A549 treated with GW870086 at 1 μM for 4 hours (cell line): ENCODE measurements at places on chromosomes 6 and 20. TPM values are rescaled to one million over a fixed set of nuclear protein-coding genes. Genes with fewer than 3 reads are reported as not detected.

Gene C20orf144
- 0.07 to 0.19 TPM (median 0.11 TPM) in 4 of 5 replicates, not detected in the other for total RNA-seq

Gene CCDC170
- total RNA-seq: 0.07 to 0.17 TPM (median 0.13 TPM) in 4 of 5 replicates, not detected in the other

Gene IL20RA
- total RNA-seq: 0.03 to 0.06 TPM in 2 of 5 replicates, not detected in the others

Gene HS3ST5
- not detected in 5 replicates for total RNA-seq

Gene CFAP206
- total RNA-seq: 0.40 to 0.73 TPM (median 0.46 TPM) in 5 replicates

Gene SYNDIG1
- total RNA-seq: 1.4 to 2.8 TPM (median 2.1 TPM) in 5 replicates

Gene KIF6
- 0.09 to 0.50 TPM (median 0.17 TPM) in 5 replicates for total RNA-seq

Gene ZBTB12
- total RNA-seq: 3.1 to 4.0 TPM (median 3.5 TPM) in 5 replicates

Gene SLC17A1
- total RNA-seq: 0.12 TPM in 1 of 5 replicates, not detected in the others

Gene C6orf120
- total RNA-seq: 8.2 to 14.8 TPM (median 12.9 TPM) in 5 replicates

Gene MGME1
- total RNA-seq: 38.5 to 45.1 TPM (median 41.4 TPM) in 5 replicates

Gene DZANK1
- total RNA-seq: 2.7 to 3.0 TPM (median 2.9 TPM) in 5 replicates

Gene ESR1
- 0.02 TPM in 1 of 5 replicates, not detected in the others for total RNA-seq

Gene SLA2
- 0.06 to 0.10 TPM in 2 of 5 replicates, not detected in the others for total RNA-seq

Gene CPXM1
- not detected in 5 replicates for total RNA-seq

Gene ACSS1
- total RNA-seq: 10.3 to 14.6 TPM (median 14.0 TPM) in 5 replicates

Gene ROMO1
- total RNA-seq: 336 to 420 TPM (median 360 TPM) in 5 replicates

Gene ADGB
- not detected in 5 replicates for total RNA-seq

Gene COL11A2
- 0.45 to 0.93 TPM (median 0.71 TPM) in 5 replicates for total RNA-seq

Gene DDO
- 0.08 to 0.15 TPM (median 0.10 TPM) in 4 of 5 replicates, not detected in the other for total RNA-seq

Gene ALDH5A1
- 6.0 to 8.1 TPM (median 6.7 TPM) in 5 replicates for total RNA-seq

Gene MANEA
- total RNA-seq: 3.4 to 4.6 TPM (median 3.9 TPM) in 5 replicates

Gene FAM217A
- not detected in 5 replicates for total RNA-seq

Gene NAPB
- 2.3 to 3.9 TPM (median 3.1 TPM) in 5 replicates for total RNA-seq

Gene ADGRG6
- total RNA-seq: 38.2 to 62.5 TPM (median 55.0 TPM) in 5 replicates

Gene PHF1
- total RNA-seq: 12.5 to 19.8 TPM (median 15.7 TPM) in 5 replicates

Gene IRF4
- 0.19 to 0.65 TPM (median 0.21 TPM) in 5 replicates for total RNA-seq

Gene EPPIN
- not detected in 5 replicates for total RNA-seq

Gene ELMO2
- total RNA-seq: 19.5 to 21.4 TPM (median 20.6 TPM) in 5 replicates

Gene DLK2
- 5.1 to 7.8 TPM (median 6.8 TPM) in 5 replicates for total RNA-seq

Gene C20orf141
- 0.46 to 0.96 TPM (median 0.50 TPM) in 3 of 5 replicates, not detected in the others for total RNA-seq

Gene GOPC
- 12.5 to 18.9 TPM (median 16.7 TPM) in 5 replicates for total RNA-seq

Gene POU5F1
- total RNA-seq: 7.4 to 10.9 TPM (median 9.5 TPM) in 5 replicates

Gene MRPS18A
- 46.0 to 53.8 TPM (median 49.9 TPM) in 5 replicates for total RNA-seq

Gene SPATS1
- not detected in 5 replicates for total RNA-seq

Gene ENPP5
- not detected in 5 replicates for total RNA-seq

Gene KCNS1
- total RNA-seq: not detected in 5 replicates

Gene SAMD3
- not detected in 5 replicates for total RNA-seq
